Bronchial epithelial cell (primary cell): ENCODE measurements at places on chromosomes 4 and X.

DNA sequence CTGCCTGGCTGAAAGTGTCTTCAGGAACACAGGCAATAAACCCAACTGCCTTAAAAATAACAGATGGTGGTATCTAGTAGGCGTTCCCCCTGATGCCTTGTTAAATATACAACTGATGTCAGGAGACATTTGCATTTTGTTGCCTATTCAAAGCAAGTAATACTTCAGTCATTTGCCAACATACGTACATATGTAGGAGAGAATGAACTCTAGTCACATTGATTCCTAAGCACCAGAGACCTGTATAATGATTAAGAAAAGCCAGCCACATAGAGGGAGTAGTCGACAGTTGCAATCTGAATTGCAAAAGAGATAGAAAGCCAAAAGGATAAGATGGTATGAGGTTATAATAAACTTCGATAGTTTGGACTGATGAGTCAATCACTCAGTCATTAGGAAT is 191.0 kb upstream of the EMCN start:
- peak; percentile 25 for DNase-seq

DNA sequence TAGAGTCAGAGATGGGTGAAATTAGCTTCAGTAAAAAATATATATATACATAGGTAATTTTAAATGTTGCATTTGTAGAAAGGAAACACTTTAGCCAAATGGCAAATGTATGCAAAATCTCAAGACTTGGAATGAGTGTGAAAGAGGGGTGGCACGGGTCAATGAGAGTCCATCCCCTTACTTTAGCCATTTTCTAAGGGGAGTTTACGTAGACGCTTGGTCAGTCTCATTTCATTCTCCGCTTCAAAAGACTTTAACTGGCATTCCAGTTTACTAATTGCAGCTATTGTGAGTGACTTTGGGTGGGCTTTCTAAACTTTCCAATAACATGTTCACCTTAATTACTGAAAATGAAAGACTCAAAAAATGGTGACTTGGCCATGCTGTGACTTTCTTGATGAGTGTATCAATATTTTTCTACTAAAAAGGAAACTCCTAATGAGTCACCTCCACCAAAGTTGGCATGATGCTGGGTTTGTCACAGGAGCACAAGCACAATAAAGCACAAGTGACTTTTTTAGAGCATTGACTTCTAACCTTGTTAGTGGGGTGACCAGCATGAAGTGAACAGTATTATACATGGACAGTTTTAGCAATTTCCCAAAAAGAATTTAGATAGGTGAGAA is 356.0 kb upstream of the RASGEF1B start:
- peak; percentile 3 for DNase-seq

- no peak for DNase-seq
Measured at GRCh38 chrX:13764765-13765164, 30.2 kb downstream of the OFD1 start.

- DNase-seq = no peak
Measured at GRCh38 chrX:20267931-20268701, 1.4 kb upstream of the RPS6KA3 start.

- peak; percentile 75 for DNase-seq
Measured at GRCh38 chrX:106284431-106285025, 116.4 kb downstream of the PWWP3B start.

DNA sequence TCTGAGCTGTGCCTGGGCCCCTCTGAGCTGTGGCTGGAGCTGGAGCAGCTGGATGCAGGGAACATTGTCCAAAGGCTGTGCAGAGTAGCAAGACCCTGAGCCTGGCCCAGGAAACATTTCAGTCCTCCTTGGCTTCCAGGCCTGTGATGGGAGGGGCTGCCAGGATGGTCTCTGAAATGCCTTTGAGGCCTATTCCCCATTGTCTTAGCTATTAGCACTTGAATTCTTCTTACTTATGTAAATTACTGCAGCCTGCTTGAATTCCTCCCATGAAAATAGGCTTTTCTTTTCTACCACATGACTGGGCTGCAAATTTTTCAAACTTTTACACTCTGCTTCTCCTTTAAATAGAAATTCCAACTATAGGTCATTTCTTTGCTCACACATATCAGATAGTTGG is 349.8 kb upstream of the KLHL4 start:
- no peak for DNase-seq

DNA sequence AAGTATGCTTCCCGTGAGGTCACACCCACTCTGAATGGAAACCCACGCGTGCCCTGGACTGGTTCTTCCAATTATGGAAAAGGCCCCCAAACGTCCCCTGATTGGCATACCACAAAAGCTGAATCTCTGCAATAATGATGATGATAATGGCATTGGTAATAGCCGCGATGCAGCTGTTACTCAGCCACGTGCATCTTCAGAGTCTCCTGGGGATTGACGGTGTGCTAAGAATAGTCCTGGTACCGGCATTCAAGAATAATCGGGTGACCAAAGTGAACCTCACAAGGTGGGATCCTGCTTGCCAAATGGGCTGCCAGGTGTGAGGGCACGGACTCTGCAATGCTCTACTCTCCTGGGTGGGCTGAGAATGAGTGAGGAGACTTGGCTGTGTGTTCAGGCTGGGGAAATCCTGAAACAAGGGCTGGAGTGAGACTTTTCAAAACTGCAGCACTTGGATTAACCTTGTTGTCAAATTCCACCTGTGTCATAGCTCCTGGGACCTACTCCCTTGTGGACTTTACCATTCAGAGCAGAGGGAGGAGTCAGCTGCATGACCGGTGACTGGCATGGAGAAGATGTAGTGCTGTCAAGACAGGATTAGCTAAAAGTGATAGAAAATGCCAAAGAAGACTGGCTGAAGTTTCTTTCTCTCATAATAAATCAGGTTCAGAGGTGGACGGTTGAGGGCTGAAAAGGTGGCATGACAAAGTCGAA is 615.4 kb downstream of the MID1IP1 start:
- no peak for DNase-seq

DNA sequence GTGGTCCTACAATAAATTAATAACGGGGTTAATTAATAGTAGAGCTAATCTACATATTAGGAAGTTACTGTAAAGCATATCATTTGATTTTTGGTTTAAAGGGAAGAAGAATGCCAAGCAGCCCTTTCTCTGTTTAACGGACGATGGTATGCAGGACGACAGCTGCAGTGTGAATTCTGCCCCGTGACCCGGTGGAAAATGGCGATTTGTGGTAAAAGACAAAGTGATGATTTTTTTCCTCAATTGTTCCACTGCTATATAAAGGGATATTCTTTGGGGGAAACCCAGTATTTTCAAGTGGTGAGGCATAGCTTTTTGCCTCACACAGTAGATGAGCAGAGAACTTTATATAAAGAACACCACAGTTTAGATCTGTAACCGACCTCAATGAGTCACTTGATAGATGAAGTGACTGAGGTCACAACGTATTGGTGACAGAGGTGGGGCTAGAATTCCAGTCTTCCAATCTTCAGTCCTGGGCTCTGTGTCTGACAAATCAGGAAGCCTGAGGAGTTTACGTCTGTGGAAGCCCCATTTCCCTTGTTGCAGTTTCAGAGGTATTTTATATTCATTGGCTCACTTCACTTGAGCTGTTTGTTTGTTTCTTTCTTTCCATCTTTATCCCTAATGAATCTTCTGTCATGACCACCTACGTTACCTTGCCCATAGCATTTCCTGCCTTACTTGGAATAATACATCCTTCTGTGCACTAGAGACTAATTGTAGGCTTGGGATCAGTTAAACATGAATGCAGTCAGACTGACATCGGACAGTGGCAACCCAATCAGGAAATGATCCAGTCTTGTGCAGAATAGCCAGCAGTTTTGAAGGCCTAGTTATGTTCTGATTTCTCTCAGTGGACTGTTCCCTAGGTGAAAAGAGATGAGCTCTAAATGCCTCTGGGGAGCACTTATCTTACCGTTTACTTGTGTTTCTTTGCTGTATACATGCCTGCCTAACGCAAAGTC is 30.1 kb downstream of the ZRSR2 start:
- no peak for DNase-seq

- DNase-seq = no peak
Measured at GRCh38 chr4:169160825-169161224, 109.9 kb downstream of the SH3RF1 start.

DNA sequence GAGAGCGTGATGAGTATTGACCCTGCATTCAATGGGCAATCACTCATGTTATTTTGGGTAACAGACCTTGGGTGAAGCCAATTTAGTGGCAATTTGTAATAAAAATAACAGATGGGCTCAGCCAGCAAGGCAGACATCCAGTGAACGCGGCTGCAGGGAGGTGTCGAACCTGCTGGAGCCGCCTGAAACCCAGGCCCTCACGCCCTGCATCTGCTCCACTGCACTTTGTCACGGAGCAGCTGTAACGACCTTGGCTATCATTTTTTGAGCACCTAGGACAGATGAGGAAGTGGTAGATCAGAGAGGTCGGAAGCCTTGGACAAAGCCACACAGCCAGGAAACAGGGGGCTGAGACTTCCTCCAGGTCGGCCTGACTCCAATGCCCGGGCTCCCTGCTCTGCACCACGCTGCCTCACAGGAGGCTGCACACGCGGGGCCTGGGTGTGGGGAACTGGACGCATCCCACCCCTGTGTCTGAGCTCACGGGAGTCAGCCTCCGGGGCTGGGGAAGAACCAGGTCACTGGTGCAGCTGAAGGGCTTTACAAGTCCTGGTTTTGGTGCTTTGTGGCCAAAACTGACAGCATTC is 19.4 kb downstream of the HMX1 start:
- no peak for DNase-seq

DNA sequence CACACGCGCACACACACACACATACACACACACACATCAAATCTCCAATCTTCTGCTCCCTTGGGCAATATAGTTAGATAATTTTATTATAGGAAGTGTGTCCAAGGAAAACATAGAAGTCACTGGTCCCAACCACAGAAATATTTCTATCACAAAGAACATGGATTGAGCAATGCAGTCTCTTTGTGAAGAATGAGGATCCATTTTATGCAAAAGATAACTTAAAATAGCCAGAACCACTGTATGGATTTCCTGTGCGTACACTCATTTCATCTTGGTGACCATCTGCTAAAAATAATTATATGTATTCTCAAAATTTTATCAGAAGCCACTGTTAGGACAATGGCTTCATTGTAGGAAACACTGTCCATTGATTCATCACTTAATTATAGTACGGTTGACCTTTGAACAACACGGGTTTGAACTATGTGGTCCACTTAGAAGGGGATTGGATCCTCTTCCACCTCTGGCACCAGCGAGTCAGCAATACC is 169.6 kb upstream of the MXRA5 start:
- no peak for DNase-seq

- peak; percentile 2 for DNase-seq
Measured at GRCh38 chrX:37509349-37509748, 62.1 kb upstream of the LANCL3 start.

- no peak for DNase-seq
Measured at GRCh38 chrX:120825146-120825545, 50.5 kb downstream of the CT47B1 start.

- peak; percentile 90 for DNase-seq
Measured at GRCh38 chr4:15398001-15398400, 29.8 kb upstream of the C1QTNF7 start.

DNA sequence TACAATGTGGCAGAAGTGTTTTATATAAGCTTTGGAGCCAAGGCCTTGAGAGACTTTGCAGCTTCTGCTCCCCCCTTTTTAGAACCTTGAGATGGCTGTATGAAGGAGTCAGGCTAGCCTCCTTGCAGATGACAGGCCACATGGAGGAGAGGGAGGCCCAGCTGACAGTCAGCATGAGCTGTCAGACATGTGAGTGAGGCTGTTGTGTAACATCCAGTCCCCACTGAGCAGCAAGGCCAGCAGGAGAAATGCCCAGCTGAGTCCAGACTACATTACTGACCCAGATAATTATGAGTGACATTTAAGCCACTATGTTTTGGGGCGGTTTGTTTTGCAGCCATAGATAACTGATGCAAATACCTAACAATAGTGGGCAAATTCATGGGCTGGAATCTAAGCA is 515.3 kb upstream of the ARX start:
- peak; percentile 12 for DNase-seq

DNA sequence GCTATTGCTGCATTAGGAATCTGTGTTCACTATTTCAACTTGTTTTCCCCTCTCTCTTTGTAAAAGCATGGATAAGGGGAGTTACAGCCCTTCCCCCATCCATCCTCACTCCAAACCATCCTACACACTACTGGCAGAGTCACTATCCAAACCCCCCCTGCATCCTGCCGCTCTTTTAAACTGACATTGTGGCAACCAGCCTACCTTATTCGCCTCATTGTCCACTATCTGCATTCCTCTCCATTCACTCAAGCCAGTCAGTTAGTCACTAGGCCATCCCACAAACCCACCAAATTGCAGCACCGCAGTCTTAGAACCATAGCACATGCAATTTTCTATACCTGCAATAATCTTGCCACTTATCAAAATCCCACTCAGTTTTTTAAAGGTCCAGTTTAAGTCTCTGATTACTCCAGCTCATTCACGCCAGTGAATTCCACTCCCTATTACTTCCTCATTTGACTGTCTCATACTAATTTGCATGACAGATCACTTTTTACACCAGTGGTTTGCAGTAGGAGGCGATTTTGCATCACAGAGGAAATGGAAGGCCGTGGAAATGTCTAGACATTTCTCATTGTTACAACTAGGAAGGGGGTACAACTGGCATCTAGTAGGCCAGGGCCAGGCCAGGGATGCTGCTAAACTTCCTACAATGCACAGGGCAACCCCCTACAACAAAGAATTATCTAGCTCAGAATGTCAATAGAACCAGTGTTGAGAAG is 181.8 kb downstream of the HS6ST2 start:
- no peak for DNase-seq

DNA sequence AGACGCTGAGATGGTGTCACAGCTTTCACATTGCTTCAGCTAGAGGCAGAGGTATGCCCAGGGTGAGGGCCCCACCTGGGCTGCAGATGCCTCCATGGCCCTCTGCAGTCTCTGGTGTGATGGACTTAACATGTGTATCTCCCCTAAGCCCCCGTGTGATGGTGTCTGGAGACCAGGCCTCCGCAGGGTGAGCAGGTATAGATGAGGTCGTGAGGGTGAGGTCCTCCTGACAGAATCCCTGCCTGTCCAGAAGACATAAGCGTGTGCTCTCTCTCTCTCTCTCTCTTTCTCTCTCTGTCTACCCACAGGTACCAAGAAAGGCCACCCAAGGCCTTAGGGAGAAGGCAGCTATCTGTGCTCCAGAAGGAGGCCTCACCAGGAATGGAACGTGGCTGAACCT is 50.9 kb downstream of the CPZ start:
- no peak for DNase-seq

DNA sequence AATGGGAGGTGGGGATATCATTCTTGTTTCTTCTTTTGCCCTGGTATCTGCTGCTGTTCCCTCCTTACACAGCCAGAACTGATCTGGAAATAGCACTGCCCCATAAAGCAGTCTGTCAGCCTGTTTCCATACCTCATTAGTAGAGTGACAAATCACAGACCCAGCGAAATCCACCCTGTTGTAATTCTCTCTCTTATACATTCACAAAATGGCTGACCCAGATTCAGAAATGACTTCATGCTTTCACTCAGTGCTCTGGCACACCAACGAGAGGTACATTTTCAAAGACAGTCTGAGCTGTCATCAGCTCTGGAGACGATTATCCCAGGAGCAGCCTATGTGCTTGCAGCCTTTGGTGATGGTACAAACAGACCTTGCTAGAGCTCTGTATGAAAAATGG is 164.6 kb downstream of the AFF2 start:
- DNase-seq = no peak

- DNase-seq = no peak
Measured at GRCh38 chrX:19655032-19655431, 139.7 kb upstream of the MAP3K15 start.

- DNase-seq = peak; percentile 88
Measured at GRCh38 chr4:41967392-41967791, 14.2 kb upstream of the DCAF4L1 start.

GRCh38 chr4:44146516-44146915 is 302.1 kb downstream of the KCTD8 start:
- DNase-seq = peak; percentile 68

- DNase-seq = no peak
Measured at GRCh38 chr4:55124322-55125076, 896 bp downstream of the KDR start.
